ENCODE measurements at places on chromosomes 2 and 18.

DNA sequence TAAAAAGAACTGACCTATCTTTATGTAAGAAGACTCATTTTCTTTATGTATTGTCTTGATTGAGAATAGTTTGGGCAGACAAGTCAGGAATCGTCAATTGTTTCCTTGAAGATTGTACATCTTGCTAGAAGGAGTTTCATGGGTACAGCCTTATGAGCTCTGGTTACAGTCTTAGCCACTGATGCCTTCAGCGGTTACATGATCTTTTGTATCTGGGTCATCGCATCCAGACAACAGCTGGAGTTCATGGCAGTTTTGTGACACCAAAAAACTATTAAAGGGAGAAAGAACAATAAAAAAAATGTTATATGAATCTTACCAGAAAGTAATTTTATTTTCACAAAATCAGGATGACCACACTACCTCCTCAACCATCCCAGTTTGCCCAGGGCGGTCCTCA lies 520.5 kb upstream of the CDH7 start:
- no peak for DNase-seq

DNA sequence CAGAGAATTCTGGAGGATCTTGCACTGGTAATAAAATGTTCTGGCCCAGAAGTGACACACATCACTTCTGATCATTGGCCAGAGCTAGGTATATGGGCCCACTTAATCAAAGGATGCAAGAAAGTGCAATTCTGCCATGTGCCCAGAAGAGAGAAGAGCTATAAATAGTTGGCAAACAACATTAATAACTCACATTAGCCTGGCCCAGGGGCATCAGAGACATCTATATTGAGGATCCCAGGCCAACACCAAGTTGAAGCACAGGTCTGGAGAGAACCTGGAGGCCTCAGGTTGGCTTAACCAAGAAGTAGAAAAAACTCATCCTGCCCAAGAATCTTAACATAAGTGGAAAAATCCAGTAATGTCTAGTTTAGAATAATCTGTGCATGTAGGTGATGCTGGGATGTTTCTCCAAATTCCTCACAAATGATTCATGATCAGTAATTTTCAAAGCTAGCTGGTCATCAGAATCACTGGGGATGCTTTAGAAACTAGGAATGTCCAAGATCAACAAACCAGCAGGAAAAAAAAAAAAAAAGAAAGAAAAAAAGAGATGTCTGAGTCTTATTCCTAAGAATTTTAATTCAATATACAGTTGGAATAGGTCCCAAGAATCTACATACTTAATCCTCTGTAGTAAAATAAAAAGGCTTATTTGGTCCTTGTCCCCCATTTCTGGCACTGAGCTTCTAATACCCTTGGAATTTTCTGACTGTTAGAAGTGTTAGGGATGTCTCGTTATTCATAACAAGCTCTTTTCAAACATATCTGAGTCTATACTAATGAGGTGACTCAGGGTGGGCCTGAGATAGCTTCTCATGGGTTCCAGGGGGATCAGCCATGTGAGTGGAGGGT lies 35.0 kb upstream of the EVA1A start:
- peak; percentile 12 for DNase-seq

DNA sequence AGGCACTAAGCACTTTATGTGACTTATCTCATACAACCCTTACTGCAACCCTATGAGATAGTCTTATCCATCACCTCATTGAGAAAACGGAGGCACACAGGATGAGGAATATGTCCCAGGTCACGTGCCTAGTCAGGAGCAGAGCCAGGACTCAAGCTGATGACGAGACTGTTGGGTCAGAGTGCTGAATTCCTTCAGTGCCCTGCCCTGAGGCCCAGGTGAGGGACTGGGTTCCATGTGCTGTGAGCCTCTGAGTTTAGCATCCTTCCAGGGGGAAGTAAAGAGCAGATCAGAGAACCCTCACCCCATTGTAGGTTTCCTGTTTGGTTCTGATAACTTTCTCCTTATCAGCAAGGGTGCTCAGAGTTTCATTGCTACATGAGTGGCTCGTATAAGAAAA lies 11.7 kb upstream of the EDAR start:
- DNase-seq, result no peak

DNA sequence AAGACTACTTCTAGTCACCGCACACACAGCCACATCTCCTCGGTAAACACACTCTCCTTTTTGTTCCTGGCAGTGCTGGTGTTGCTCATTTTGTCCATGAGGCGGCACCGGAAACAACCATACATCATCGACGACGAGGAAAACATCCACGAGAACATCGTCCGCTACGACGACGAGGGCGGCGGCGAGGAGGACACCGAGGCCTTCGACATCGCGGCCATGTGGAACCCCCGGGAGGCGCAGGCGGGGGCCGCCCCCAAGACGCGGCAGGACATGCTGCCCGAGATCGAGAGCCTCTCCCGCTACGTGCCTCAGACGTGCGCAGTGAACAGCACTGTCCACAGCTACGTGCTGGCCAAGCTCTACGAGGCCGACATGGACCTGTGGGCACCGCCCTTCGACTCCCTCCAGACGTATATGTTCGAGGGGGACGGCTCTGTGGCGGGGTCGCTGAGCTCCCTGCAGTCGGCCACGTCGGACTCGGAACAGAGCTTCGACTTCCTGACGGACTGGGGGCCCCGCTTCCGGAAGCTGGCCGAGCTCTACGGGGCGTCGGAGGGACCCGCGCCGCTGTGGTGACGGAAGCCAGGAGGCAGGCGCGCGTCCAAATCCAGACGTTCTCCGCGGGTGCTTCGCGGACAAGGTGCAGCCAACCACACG lies 221.0 kb downstream of the CDH20 start:
- no peak for DNase-seq

GRCh38 chr2:9488583-9489547 lies 14.5 kb downstream of the IAH1 start:
- DNase-seq, result no peak

DNA sequence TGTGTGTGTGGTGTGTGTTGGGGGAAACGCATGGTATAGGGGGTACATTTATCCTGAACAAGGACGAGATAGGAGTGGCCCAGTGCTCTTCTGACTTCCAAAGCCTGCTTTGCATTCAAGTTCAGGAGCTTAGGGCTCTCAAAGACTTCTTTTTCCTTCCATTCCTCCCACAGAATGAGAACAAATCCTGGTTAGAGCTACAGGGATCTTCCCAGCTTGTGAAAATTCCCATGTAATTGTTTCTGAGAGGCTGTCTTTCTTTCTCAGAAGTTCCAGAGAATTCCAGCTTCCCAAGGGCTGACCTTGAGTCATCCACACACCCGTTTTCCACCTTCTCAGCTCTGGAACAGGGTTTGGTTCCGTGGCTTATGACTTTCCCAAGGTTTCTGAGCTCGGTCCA lies 38.9 kb downstream of the FASTKD2 start:
- DNase-seq, result no peak

GRCh38 chr2:232319067-232319802 lies 59.3 kb upstream of the ALPP start:
- DNase-seq, result no peak

GRCh38 chr2:25418944-25419677 lies 77.4 kb upstream of the DNMT3A start:
- DNase-seq, result no peak

DNA sequence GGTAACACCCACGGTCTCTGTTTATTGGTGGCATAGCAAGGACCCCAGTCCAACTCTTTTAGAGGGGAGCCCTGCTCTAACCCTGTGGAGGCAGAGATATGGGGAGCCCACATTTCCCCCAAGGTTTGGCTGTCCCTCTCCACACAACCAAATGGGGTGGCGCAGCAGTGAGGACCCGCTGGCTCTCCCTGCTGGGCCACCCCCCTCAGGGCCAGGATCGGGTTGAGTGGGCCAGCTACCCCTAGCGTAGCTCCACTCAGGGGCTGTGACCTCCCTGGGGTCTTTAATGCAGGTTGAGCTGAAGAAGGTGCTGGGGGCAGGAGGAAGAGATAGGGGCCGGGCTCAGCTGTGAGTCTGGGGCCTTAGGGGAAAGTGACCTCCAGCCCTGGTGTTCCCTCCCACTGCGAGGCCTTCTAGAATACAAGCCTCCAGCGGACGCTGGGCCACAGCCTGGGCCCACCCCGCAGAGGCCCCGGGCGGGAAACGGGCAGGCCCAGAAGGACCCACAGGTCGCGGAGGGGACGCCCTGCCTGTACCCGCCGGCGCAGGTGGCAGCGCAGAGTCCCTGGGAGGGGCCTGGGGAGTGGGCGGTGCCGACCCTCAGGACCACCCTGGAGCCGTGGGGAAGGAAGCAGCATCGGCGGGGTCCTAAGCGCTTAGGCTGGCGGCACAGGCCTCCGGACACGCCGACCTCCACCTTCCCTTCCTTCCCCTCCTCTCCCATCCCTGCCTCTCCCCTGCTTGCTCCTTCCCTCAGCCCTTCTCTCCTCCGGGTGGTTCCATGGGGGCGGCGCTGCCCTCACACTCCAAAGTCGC lies 9.6 kb downstream of the CROCC2 start:
- no peak for DNase-seq

Measured in NCI-H146 (cell line).